ENCODE measurements at places on chromosomes 5 and 9. TPM values are rescaled to one million over a fixed set of nuclear protein-coding genes. Genes with fewer than 3 reads are reported as not detected.
A peak's percentile ranks its signal among the peaks of the same experiment; 100 is the strongest.

DNA sequence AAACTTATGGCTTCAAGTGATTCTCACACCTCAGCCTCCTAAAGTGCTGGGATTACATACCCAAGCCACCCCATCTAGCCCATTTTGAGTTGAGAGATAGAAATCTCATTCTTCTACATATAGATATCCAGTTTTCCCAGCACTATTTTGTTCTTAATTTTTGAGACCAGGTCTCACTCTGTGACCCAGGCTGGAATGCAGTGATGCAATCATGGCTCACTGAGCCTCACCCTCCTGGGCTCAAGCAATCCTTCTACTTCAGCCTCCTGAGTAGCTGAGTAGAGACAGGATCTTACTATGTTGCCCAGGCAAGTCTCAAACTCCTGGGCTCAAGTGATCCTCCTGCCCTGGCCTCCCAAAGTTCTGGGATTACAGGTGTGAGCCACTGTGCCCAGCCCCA lies 60.9 kb upstream of the CTNNA1 start:
- no peak for DNase-seq

- DNase-seq = no peak
Measured at GRCh38 chr5:9099689-9100088, 446.2 kb downstream of the SEMA5A start.

GRCh38 chr9:113962396-113962795 lies 86.3 kb downstream of the ZNF618 start:
- no peak for DNase-seq

DNA sequence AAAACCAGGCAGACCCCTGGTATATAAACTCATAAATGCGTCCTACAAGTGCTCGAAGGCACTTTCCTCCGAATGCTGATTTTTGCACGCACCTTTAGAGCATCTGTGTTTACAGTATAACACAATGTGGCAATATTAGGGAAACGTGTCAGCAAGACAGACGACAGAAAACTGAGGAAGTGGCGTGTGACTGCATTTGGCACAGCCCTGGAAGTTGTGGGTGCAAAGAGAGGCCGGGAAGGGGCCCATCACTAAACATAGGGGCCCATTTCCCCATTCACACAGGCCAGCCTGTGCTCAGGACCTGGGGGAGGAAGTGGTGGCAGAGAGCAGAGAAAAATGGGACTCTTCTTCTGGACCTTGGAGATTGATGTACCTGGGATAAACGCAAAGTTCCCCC lies 48.2 kb downstream of the RASGEF1C start:
- no peak for DNase-seq

GRCh38 chr5:60312098-60312497 lies 387.9 kb downstream of the DEPDC1B start:
- DNase-seq = no peak

- DNase-seq = no peak
Measured at GRCh38 chr5:65163698-65164097, 318.0 kb downstream of the ADAMTS6 start.

DNA sequence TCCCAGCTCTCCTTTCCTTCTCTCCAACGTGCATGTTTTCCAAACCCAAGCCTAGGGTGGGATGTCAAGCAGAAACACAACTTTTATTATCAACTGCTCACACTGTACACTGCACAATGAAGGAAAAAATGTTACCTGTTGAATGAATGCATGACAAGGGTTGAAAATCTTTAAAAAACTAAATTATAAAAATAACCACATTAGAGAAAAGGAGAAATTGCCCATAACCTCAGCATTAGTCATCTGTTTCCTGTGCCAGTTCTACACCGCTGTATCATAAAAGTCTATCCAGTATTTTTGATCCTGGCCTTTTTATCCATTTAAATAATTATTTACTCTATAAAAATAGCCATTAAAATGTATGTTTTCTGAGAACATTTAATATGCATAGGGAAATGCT lies 101.1 kb downstream of the APBA1 start:
- no peak for DNase-seq

- peak; percentile 31 for DNase-seq
Measured at GRCh38 chr5:142915813-142916424, 145.7 kb downstream of the ARHGAP26 start.

GRCh38 chr9:79061752-79062616 lies 509.8 kb upstream of the TLE4 start:
- DNase-seq = no peak

GRCh38 chr5:87780831-87781760 lies 368.4 kb upstream of the CCNH start:
- DNase-seq = peak; percentile 62

DNA sequence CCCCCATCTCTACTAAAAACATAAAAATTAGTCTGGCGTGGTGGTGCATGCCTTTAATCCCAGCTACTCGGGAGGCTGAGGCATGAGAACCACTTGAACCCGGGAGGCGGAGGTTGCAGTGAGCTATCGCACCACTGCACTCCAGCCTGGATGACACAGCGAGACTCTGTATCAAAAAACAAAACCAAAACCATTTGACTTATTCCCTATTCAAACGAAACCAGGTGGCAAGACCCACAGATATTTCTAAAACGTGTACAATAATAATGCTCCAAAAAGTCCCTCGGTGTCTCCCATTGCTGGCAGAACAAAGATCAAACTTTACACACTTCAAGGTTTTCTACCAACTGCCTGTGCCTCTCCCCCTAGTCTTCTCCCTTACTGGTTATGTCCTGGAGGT lies 29.8 kb downstream of the HMGCR start:
- no peak for DNase-seq

DNA sequence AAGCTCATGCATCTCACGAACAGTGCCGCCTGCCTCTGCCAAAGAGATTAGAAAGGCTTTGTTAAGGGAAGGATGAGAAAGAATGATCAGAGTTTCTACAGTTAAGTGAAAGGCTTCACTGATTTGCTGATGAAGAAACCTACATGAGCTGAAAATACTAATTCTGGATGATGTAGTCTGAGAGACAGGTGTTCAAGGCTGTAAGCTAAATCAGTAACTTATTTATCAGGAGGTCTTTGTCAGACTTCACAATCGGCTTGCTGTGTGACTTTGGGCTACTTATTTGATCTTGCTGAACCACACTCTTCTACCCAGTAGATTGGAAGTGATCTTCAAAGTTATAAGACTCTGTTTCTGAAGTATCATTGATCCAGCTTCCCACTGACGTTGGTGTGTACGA lies 264.2 kb downstream of the RAB3C start:
- no peak for DNase-seq

DNA sequence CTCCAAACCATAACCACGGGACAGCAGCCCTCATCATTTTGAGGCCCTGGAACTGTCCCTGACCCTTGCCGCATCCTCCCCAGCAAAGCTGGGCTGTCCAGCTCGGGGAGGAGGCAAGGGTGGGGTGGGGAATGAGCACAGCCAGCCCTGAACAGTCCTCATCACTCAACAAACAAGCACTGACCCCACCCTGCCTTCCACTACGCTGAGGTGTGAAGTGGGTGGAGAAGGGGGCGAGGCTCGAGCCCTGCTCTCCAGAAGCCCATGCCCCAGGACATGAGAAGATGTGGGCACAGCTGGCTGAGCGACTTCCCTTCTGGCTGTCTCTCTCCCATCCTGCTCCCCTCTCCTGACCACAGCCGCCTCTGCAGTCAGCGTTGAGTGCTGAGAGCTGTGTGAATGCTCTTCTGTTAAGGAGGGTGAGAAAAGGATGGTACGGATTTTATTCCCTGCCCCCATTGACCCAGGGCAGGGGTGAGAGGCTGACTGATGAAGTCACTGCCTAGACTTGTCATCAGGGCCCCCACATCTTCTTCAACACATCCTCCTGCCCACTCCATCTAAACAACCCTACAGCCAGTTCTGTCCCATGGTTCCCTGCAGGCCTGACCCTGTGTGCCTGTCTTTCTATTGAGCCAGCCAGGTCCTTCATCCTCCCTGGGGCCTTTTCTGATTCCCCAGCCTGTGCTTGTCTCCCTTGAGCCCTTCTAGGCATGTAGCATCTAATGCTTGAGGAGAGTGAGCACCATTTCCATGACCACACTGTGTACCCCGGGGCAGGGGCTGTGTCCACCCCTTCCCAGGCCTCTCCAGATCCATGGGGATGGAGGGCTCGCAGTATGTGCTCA lies 276.0 kb downstream of the FSTL4 start:
- no peak for DNase-seq

DNA sequence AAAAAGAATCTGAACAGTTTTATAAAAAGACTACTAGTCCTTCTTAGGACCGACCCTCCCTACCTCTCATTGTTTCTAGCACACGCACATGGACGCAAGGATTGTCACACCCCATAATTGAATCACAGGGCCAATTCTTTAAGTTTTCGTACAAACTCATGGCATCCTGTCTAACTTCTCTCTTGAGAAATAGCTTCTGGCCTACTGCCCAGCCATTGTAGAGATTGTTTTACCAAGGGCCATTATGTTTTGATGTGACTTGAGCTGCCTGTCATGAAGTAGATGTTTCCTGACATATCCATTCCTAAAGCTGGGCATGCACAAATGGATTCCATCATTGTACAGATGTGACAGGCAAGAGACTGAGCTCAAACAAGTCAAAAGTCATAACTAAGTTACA lies 1672.1 kb upstream of the C9orf72 start:
- no peak for DNase-seq

GRCh38 chr5:126053630-126054029 lies 369.6 kb upstream of the GRAMD2B start:
- DNase-seq = no peak

- no peak for DNase-seq
Measured at GRCh38 chr9:21579247-21579671, 97.1 kb upstream of the IFNE start.

DNA sequence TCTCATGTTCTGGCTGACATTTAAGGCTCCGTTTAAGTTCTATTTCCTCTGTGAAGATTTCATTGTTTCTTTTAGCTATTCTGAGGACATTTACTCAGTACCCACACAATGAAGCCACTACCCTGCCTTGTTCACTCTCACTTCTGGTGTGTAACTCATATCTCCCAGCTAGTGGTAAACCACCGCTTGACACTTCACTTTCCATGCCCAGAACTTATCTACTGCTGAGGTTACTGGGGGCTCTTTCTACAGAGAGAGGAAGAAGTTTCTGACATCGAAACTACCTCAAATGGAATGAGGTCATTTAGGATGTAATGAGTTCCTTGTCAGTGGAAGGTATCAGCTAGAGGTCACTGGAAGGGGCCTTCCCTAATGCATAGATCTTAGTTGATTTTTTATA lies 501.5 kb downstream of the DMAC1 start:
- DNase-seq = no peak

- DNase-seq = peak; percentile 42
Measured at GRCh38 chr9:120348951-120349429, 231.0 kb downstream of the CDK5RAP2 start.

- no peak for DNase-seq
Measured at GRCh38 chr5:24547132-24547531, 97.6 kb downstream of the CDH10 start.

Gene RORB
- total RNA-seq = not detected

Gene STKLD1
- 3.8 TPM for total RNA-seq

Gene CAMK2A
- not detected for total RNA-seq
